ENCODE measurements at places on chromosomes 11 and 22.

DNA sequence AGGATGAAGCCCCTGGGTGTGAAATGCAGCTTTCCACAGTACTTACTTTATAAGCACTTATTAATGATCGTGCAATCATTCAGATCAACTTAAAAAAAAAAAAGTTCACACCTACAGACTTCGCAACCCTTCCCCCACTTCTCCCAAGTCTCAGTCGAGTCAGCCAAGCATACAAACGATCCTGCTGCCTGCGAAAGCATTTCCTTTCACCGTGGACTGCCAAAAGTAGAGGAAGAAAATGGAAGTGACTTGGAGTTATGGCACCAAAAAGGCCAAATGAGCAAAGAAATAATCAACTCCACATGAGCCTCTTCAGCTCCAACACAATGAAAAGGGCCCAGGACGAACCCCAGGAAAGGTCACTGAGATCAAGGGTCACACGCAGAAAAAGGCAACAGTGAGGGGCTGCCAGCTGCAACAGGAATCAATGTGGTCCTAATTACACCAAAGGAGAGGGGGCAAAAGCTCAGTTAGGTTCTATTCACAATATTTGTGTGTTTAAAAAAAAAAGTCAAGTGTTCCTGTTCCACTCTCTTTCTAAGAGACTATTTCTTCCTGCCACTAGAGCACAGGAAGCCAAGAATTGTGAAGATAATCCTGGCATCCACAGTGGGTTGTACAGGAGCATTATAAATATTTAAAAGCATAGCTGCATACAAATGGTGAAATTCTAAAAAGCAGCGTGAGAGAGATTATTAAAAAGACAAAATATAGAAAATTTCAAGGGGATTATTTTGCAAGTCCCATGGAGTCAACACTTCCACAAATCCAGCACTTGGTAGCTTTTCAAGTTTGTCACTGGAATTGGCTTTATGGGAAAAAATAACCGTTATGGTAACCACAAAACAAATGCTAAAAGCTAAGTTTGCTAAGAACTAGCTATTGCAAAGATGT is 28.4 kb downstream of the CDON start:
- DNase-seq, result no peak

GRCh38 chr11:78266451-78266850 is 77.7 kb downstream of the USP35 start:
- DNase-seq, result no peak

- no peak for DNase-seq
Observed at GRCh38 chr11:95081412-95081811, 8.2 kb upstream of the ENDOD1 start.

- DNase-seq, result no peak
Observed at GRCh38 chr11:802693-803466, 2.2 kb downstream of the PIDD1 start.

DNA sequence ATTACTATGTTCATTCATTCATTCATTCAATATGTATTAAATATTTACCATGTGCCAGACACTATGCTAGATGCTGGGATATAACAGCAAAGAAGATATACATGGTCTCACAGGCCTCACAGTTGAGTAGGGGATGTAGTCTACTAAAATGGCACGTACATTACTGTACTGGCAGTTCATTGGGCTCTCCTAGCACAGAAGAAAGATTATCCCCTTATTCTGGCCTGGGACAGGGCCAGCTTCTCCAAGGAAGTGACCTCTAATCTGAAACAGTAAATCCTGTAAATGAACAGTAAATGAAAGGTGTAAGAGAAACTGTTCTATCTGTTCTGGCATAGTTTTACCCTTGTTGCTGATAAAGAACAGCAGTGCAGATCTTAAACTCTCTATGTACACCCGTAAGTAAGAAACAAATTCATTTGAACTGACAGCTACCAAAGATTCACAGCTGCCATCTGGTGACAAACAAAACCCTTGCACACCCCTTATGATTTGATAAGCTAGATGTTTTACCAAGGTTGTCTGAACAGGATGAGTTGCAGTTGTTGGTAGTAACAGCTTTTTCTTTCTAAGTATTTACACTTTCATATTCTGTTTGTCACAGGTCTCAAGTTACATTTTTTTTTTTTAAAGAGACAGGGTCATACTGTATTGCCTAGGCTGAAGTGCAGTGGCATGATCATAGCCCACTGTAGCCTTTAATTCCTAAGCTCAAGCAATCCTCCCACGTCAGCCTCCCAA is 263.1 kb downstream of the TMEM135 start:
- no peak for DNase-seq

- no peak for DNase-seq
Observed at GRCh38 chr11:114130115-114130576, 70.6 kb downstream of the ZBTB16 start.

GRCh38 chr11:61343792-61344745 is 11.0 kb downstream of the TKFC start:
- no peak for DNase-seq
